ENCODE measurements at places on chromosomes 7 and 10.

DNA sequence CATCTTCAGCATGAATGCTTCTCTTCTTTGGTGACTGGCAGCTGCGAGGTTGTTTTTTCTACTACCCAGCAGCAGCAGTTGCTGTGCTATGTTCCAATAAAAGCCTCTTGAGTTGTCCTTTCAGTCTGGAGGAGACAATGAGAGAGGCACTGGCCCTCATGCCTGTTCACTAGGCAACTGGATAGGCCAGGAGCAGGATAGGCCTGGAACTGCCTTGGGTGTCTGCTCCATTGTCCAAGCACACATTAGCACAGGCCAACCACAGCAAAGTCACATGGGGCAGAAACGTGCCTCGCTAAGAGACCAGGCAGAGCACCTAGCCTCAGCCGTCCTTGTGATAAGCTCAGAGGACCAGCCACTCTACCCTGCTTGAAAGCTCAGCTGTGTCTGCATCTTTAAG, 76.9 kb upstream of the PDCD4 start:
- peak; percentile 45 for DNase-seq

DNA sequence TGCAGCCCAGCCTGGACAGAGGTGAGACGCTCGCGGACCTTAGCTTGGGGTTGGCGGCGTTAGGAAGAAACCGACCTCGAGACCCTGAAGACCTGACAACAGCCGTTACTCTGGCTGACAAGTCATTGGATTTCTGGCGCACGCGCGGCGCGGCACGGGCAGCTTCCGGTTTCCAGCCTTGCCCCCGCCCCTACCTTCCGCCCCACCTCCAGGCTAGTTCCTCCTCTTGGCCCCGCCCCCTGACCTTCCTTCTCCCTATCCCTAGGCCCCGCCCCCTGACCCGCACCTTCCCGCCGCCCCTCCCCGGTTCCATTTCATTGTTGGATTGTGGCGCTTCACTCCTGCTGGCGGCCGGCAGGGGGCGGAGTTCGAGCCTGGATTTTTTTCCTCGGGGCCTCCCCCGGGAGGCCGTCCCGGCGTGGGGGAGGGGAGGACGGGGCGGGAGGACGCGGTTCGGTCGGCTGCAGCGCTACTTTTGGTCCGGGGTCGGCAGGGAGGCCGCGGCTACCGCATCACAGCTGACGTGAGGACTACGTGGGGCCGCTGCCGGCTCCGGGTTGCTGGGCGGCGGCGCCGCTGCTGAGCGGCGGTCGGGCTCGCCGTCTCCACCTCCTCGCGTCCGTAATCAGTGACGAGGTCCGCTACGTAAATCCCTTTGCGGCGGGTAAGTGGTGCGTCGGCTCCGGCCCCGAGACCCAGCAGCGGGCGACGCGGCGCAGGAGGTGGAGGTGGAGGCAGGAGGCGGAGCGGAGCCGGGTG, at the start of gene CREM:
Gene CREM (plus strand): TSS at position 317 of the 759 bp plus-strand sequence. CDS start 10,990 bp downstream, outside the sequence.
- DNase-seq: peak; percentile 90

- no peak for DNase-seq
Measured at GRCh38 chr10:6595499-6595898, 15.4 kb upstream of the PRKCQ start.

- DNase-seq: no peak
Measured at GRCh38 chr10:131822013-131822691, 78.7 kb upstream of the PPP2R2D start.

- DNase-seq: no peak
Measured at GRCh38 chr7:138066954-138067394, 9.3 kb upstream of the AKR1D1 start.

DNA sequence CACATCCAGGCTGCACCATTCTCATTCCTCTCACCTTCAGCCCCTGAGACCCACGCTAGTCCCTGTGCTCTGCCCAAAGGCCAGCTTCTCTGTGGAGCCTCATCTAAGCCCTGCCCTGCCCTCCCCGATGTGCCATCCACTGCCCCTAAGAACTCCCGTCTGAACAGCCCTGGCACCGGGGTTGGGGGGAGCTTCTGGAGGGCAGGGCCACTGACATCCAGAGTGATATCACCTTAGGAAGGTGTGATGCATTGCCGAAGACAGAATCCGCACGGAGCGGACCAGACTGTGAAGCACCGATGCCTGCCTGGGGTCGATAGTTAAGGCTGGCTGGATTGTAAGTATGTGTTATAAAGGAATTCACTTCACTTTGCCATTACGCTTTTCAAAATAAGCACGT, 511.0 kb downstream of the PTPRN2 start:
- no peak for DNase-seq

GRCh38 chr10:105291571-105291970, 650.5 kb downstream of the SORCS3 start:
- DNase-seq: no peak

- no peak for DNase-seq
Measured at GRCh38 chr10:101495324-101495925, 92.6 kb downstream of the POLL start.

GRCh38 chr7:100438172-100438571, 1.9 kb upstream of the PPP1R35 start:
- DNase-seq: no peak

DNA sequence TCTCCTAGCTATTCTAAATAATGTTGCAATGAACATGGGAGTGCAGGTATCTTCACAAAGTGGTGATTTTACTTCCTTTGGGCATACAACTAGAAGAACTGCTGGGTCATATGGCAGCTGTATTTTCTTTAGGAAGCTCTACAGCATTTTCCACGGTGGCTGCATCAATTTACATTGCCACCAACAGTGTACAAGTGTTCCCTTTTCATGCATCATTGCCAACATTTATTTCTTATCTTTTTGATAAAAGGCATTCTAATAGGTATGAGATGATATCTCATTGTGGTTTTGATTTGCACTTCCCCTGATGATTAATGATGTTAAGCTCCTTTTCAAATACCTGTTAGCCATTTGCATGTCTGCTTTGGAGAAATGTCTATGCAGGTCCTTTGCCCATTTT, 52.6 kb downstream of the NT5C2 start:
- no peak for DNase-seq

GRCh38 chr7:144035385-144035784, 13.4 kb upstream of the OR2A5 start:
- DNase-seq: no peak

DNA sequence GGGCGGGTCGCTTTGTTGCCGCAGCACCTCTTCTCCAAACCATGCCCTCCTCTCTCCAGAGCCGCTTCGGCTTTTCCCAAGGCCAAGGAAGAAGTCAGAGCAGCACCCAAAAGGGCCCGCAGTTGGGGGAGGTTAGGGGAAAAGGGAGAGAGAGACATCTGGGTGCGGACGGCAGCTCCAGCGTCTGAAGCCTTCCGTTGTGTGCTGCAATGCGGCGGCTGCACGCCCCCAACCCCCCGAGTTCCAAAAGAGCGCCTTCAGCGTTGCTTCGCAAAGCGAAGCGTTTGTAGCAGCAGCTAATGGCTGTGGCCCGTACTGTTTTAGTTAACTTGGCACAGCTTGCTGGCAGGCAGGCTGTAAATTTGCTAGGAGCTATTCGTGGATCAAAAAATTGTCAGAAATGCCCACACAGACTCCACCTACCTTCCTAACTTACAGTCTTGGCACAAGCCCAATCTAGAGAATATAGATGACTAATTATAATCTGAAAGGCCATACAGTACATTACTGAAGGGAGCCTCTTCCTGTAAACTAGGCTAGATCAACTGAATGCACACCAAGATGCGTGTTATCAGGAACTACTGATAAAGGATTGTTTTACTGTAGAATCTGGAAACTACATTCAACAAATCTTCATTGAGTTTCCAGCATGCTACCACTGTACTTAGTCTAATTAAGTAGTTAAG, 1.1 kb upstream of the KBTBD2 start:
- DNase-seq: peak; percentile 90

DNA sequence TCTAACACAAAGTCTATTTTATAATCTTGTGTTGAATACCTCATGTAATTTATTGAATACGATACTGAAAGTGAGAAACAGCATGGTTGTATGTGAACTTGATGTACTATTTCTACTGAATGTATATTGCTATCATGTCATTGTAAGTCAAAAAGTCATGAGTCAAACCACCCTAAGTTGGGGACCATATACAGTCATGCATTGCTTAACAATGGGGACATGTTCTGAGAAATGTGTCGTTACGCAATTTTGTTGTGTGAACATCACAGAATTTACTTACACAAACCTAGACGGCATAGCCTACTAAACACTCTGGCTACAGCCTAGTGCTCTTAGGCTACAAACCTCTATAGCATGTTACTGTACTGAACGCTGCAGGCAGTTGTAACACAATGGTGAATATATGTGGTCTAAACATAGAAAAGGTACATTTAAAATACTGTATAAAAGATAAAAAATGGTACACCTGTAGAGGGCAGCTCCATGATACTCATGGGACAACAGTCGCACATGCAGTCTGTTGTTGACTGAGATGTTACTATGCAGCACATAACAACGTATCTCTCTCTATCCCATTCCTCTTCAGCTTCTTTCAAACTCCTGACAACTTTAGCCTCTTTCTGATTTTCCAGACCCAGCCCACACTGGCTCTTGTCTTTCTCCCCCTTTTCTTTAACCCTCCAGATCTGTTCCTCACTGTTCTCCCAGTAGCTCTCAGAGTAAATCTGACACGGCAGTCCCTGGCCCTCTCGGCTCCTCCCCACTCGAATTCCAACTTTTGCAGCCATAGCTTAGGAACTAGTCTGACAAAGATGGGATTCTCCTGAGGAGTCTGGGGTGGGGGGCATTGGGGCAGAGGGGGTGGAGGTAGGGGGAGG, 90.1 kb downstream of the SNX10 start:
- no peak for DNase-seq

DNA sequence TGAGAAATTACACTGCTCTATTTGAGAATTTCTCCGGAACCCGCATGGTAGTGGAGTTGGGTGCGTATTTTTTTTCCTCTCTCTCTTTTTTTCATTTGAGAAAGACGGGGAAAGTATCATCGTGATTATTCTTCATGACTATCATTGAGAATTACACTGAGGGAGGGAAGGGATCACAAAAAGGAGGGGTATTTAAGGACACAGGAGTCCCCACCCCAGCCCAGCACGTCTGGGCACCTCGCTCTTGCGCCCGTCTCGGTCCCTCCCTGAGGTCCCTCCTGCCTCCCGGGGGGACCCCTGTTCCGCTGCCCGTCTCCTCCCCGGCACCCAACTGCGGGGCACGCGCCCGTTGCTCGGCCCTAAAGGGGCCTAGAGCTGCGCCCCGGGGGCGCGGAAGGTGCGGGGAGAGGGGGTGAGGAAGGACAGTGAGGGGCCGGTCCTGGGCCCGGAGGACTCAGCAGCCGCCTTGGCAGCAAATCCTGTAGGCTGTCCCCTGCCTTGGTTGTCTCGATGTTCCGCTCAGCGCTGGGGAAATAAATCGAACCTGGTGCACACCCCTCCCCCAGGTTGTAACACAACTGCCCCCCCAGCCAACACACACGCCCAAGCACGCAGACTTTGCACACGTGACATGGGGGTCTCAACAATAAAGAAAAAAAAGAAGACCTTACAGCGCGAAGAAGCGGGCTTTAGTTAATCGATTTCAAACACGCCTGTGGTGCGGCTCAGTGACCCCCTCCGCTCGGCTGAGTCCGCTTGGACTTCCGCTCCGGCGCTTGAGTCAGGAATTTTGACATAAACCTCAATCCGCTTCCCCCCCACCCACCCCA, 18.6 kb upstream of the GATA3 start:
- DNase-seq: no peak

GRCh38 chr10:58797356-58797755, 284.7 kb downstream of the BICC1 start:
- no peak for DNase-seq

DNA sequence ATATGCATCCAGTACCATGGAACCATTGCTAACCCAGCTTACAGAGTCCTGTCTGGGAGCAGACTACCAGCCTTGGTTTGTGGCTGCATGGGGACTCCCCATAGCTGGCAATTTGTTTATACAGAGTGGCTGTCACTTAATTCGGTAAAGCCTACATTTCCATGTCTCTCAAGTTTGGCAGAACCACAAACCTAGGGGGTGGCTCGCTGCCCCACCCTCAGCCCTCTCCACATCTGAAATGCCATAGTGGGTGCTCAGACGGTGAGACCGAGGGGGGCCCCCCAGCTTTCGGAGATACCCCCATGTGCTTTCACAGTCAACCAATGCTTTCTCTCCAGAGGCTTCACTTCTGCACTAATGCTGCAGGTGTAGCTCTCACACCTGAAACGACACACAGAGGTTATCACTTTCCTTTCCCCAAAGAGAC, 75.5 kb upstream of the KAT6B start:
- DNase-seq: no peak

DNA sequence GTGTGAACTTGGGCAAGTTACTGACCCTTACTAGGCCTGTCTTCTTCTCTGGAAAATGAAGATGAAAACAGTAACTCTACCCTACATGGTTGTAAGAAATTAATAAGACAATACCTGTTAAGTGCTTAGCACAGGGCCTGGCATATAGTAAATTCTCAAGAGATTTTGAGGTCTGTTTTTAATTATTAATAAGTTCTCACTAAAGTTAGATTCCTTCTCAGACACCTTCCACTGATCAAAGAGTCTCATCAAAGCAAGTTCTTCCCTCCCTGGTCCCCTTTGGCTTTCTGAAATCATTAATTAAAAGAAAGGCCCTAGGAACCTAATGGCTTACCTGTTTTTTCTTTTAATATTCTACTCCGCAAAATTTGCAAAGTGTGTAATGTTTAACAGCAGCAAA, 4.6 kb downstream of the TMEM140 start:
- no peak for DNase-seq

DNA sequence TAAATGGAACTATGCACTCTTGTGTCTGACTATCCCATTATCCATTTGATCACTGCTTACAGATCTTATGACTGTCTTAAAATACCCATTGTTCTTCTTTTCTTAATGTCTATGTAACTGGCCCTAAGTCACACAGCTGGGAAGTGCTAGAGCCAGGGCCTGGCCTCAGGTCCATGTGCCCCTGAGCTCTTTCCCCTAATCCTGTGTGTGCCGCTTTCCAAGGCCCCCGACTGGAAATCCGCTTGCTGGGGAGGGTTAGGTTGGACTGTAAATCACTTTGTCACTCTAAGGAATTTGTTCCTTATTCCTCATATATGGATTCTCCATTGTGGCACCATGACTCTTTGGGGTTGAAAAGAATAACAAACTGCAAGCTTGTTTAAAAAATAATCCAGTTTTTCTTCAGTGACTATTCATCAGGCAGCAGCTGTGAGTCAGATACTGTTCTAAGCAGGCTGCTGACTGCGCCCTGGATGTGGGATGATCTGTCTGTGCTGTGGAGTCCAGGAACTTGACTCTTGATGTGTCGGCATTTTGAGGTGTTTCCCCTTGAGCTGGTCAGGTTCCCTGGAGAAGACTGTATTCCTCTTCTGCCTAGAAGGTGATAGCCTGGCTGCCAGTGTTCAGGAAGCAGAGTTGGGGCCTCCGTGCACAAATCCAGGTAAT, 236.3 kb downstream of the SDK1 start:
- DNase-seq: no peak

- DNase-seq: no peak
Measured at GRCh38 chr10:78717200-78717599, 351.6 kb upstream of the ZMIZ1 start.

All from foreskin melanocyte (primary cell).